SK-N-DZ (cell line): ENCODE measurements at places on chromosomes 3 and 15.

GRCh38 chr3:144831955-144832716, 860.5 kb downstream of the DIPK2A start:
- no peak for DNase-seq

GRCh38 chr3:43178891-43179366, 73.0 kb upstream of the POMGNT2 start:
- no peak for DNase-seq

GRCh38 chr15:86663979-86664378, 584.3 kb downstream of the AGBL1 start:
- no peak for DNase-seq

DNA sequence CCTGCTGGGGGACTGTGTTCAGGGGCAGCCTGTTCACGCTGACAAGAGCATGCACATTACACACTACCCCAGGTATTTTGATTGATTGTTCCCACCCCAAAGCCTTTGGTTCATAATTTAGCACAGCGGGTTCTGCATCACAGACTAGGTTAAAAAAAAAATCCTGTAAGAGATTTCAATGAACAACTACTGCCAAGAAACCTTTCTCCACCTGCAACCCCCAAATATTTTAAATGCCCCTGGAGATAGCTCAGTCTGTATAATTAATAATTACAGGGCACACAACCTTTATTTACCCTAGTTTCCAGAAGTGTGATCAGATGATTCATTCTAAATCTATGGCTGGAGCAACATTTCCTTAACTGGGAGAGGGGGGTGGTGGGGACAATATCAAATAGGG, 87.6 kb downstream of the NR2F2 start:
- DNase-seq = no peak

DNA sequence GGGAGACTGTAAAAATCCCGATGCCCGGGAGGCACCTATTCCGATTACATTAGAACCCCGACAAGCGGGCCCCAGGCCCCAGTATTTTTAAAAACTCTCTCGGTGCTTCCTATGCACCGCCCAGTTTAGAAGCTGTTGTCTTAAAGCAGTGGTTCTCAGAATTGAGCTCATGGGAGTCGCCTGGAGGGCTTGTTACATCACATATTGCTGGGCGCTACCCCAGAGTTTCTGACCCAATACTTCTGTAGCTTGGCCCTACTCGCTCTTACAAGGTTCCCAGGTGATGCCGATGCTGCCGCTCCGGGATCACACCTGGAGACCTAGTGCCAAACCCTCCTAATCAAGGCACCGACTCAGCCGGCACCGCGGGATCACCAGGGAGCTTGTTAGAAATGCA, 35.2 kb downstream of the CPN2 start:
- DNase-seq = no peak

GRCh38 chr15:91849749-91850161, 3.8 kb upstream of the SLCO3A1 start:
- DNase-seq = peak; percentile 43

GRCh38 chr15:69093127-69093526, 67.3 kb upstream of the GLCE start:
- peak; percentile 80 for DNase-seq

DNA sequence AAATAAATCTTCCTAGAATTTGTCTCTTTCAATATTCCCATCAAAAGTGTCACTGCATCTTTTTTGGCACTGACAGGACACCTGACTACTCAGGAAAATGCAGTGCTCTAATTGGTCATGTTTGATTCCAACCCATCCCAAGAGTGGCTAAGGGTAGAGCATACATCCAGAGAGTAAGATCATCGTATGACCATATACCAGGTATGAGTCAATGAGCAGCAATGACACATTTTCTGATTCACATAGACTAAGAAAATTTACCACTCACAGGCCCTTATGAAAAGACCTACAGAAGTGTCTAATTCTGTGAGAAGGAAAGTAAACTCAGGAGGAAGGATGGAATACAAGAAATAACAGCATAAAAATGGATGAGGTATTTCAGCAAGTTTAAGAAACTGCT, 434.2 kb downstream of the ZIC1 start:
- no peak for DNase-seq

GRCh38 chr3:195761567-195762248, 40.9 kb downstream of the MUC20 start:
- no peak for DNase-seq

DNA sequence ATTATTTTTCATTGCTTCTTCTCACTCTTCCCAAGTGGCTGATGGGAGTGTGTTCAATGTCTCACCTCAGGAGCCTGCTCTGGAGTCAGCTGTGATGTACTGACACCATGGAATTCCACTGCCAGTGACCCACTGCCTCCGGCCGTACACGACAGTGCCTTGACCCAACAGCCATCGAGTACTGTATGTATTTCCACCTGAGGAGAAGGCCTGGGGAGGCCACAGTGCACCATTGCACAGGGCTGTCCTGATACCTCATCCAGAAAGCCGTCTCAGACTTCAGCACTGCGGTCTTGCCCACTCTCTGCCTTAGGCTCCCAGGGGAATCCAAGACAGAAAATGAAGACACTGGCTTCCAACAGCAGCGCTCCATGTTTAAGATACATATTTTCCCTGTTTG, 51.4 kb upstream of the EIF1B start:
- DNase-seq = no peak
